ENCODE measurements at places on chromosomes 13 and 19. TPM values are rescaled to one million over a fixed set of nuclear protein-coding genes. Genes with fewer than 3 reads are reported as not detected.

ZBTB32 gene
- not detected for polyA plus RNA-seq

DNAAF3 gene
- 65.0 TPM for polyA plus RNA-seq

DNA sequence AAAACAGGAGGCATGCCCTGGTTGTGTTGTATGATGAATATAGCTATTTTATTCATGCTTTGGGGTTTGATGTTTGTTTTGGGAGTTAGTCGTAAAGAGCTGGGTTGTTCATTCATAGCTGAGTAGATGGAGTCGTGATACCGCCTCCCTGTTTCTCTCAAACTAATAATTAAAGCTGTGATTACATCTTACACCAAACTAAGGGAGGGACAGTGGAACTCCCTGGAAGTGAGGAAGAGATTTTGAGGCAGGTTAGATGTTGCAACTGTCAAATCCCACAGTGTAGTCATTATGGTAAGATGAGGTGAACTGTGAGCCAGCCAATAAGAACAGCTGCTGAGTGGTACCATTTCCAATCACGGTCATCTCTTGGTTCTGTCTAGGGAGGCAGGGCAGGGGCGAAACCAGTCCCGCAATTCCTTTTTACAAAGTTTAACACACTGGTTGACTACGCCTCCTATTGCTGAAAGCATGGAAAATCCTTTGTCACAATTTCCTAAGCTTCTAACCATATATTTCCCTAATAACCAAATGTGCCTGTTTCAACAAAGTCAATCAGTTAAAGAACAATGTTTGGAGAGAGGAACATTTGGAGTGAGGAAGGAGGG lies 207.6 kb upstream of the SERP2 start:
- no peak for DNase-seq
- no peaks in the 10 kb centered on the region for H3K27me3 ChIP-seq
- H3K36me3 ChIP-seq = no peaks in the 10 kb centered on the region

DNA sequence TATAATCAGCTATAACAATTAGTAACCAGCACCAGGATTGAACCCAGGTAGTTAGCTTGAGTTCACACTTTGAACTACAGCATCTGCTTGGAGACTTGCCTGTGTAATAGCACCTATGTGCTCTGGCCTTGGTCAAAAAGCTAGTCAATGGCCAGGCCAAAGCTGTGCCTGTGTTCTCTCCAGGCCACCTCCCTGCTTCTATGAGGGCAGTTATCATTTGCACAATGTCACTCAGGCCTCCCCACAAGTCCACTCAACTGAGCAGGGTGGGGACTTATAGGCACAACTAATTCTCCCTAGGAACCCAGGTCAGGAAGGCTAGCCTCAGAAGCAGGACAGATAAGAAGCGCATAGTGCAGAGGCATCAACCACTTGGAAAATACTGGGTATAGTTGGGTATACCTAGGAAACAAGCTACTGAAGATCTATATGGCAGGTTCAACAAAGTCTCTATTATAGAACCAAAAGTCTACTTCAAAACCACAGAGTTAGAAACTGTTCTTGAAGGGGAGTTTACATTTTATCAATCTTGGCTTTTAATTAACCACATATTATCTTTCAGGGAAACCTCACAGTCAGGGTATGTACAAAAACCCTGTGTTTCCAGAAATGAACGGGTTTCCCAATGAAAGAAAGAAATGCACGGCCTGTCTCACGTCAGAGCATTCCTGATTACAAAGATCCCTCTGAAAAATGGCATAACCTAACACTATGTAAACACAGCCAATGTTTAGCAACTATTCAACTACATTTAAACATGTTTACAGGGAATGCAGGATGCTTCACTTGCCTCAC lies 140.9 kb downstream of the ABCC4 start:
- H3K36me3 ChIP-seq = peaks cover 66% of the 10 kb centered on the region
- no peak overlapping the region for H3K4me3 ChIP-seq
- DNase-seq = no peak
- no peaks in the 10 kb centered on the region for H3K4me1 ChIP-seq
- no peaks in the 10 kb centered on the region for H3K27me3 ChIP-seq
